Panc1 (cell line): ENCODE measurements at places on chromosomes 12 and 14.

GRCh38 chr14:22699801-22700564 is 55.8 kb upstream of the OR6J1 start:
- DNase-seq, result no peak

DNA sequence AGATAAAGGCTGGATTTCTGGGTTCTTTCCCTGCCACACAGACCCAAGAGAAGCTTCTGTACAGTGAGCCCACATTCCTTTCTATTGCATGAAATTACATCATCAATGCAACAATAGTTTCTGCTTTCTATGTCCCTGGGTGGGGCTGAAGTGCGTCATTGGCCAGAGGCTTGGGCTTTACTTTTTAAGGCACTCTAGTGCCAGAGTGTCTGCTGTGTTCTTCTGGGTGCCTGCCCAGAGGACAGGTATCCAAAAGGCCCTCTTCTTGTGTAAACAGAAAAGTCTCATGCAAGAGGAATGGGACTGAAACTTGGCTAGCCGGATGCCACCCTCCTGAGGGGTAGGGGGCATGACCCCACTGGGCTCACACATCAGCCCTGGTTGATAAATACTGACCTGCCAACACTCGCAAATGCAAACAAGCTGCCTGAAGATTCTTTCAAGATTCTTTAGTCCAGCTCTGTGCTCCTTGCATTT is 5.9 kb downstream of the KRT86 start:
- DNase-seq, result peak; percentile 99

GRCh38 chr12:98532687-98533304 is 17.4 kb downstream of the TMPO start:
- no peak for DNase-seq

DNA sequence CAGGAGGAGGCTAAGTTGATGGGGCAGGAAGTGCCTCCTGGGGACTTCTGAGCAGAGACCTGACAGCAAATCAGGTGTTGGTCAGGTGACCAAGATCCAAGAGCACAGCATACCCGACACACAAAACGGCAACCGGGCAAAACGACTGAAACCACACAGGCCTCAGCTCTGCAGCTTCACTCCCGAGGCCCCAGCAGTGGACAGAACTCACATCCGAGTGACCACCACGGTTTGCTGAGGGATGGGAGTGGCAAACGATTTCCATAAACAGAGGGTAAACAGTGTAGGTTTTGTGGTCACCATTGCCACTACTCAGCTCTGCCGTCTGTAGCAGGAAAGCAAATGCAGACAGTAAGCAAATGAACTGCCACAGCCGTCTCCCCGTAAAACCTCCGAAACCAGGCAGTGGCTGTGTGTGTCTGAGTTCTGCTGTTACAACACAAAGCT is 14.4 kb downstream of the CHFR start:
- no peak for DNase-seq

DNA sequence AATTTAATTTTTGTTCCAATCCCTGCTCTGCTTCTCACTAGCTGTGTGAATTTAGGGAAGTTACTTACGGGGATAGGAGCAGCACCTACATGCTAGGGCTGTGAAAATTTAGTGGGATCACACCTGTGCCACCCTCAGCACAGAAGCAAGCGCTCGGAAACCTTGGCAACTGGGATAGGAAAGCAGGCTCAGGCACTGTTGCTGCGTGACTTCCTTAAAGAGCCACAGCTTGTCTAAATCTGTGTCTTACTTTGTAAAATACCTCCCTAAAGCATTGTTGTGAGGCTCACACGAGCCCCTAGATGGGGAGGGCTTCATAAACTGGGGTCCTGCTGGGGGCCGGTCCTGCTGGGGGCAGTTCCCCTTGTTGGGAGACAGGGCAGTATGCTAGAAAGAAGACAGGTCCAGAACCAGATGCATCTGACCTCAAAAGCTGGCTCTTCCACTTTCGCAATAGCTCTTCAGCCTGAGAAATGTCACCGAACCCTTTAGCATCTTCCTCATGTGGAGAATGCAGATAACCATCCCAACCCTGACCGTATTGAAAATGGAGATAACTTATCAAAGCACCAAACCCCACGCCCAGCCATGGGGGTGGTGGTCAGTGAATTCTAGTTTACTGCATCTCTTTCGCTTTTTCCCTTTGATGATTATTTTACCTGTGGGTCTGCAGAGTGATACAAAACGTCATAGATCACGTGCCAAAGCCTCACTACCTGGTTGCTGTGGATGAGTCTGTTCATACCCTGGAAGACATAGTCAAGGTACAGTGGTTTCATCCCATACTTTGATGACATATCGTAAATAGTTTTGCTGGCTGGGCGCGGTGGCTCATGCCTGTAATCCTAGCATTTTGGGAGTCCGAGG is 54.1 kb downstream of the AK7 start:
- DNase-seq, result no peak

DNA sequence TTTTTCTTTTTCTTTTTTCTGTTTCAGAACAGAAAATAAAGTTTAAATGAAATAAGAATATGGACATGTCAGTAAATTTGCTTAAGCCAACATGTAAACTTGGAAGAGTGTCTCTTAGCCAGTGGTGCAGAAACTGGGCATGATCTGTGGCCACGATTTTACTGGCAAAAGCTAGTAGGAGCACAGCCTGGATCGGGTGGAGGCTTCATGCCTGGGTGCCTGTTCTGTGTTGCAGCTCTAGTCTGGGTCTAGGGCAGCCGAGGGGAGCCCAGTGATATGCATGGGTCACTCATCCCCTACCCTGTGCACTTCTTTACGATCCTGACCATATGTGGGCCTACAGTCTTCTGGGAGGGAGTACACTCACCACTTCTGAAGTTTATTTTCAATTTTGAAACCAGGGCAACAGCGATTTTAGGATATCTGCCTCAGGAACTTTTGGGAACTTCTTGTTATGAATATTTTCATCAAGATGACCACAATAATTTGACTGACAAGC is 45.6 kb upstream of the SMCO2 start:
- DNase-seq, result no peak

DNA sequence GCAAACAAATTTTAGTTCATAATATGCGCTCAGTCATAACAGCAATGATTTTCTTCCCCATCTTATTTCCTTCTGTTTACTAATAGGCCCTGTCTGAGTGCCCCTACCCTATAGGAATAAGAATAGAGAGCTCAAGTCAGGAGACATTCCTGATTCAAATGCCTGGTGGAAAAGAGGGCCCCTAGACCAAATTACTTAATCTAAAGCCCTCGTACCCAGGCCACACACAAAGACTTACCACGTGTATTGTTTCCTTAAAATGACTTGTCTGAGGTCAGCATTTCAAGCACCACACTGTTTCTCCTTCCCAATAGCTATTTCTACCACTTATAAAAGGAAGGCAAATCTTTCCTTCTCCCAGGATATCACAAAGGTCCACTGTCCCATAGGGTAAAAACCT is 314.9 kb upstream of the TMTC1 start:
- no peak for DNase-seq

DNA sequence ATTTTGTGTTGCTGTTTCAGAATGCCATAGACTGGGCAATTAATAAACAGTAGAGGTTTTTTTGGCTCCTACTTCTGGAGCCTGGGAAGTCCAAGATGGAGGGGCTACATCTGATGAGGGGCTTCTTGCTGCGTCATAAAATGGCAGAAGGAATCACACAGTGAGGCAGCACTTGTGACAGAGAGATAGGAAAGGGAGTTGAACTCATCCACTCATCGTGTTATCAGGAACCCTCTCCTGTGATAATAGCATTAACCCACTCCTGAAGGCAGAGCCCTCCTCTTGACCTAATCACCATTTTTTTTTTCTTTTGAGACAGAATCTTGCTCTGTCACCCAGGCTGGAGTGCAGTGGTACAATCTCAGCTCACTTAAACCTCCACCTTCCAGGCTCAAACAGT is 9.7 kb downstream of the TDG start:
- no peak for DNase-seq

DNA sequence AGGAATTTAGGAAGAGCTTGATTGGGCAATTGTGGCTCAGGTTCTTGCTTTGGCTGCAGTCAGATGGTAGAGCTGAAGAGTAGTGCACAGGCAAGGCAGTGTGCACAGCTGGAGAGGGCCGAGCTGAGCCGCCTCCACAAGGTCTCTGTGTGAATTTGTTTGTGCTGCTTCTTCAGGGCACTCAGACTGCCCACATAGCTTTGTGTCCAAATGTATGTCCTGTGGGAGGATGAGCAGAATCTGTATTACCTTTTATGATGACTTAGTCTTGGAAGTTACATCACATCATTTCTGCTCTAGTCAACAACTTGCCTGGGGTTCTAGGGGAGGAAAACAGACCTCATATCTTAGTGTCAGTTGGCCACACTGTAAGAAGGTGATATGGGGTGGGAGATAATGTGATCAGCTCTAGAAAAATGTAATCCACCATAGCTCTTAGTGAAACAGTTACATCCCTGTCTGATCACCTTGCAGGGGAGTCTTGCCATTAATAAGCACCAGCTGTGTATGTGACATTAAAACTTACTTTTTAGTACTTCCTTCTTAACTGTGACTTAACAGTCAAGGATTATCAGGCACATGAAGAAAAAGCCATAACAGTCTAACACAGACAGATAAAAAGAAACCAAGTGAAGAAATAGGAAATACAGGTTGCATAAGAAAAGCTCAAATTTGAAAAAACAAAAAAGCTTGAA is 53.4 kb downstream of the RCOR1 start:
- DNase-seq, result no peak

DNA sequence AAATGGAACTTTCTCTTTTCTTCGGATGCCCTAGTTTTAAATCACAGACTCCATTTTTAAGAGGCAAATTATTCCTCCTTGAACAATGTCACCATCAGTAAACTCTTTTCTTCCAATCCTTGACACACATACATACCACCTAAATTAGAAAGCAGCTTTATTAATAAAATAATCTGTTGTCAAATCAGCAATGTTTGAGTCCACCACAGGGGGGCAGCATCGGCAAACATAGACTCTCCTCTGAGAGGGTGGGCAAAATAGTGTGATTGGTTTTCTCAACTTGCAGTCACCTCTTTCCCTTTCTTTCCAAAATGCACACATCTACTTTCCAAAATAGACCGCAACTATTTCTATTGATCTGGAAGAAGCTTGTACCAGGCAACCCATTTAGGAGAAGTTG is 438.4 kb upstream of the OR4E1 start:
- DNase-seq, result no peak

- no peak for DNase-seq
These were observed 52.0 kb downstream of the ARHGAP5 start for GRCh38 chr14:32129124-32129523.

DNA sequence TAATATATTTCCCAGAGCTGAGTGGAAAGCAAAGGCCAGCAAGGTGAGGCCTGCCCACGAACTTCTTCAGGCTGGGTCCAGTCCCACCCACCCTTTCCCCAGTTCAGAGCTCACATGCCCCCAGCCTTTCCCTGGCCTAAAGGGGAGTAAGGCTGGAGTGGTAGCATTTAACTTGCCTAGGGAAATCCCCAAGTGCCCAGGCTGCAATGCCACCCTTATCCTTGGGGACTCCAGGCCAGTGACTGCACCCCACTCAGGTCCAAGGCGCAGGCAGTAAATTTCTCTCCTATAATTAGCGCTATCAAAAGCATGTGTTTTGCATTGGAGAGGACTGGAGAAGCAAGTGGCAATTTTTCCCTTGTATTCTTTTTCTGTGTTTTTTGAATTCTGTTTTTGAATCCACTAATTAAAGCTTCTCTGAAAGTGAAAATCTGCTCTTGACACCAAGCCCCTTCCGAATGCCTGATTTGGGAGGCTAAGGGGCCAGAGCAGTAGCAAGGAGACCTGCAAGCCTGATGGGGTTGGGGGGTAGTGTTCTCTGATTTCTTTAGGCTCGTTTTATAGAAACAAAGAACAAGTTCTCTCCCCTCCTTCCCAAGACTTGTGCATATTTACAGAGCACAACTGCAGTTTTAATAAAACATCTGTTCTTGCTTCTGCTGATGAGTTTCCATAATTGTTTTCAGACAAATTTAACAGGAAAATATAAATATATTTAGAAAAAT is 3.5 kb upstream of the HOXC6 start:
- DNase-seq, result no peak

- DNase-seq, result no peak
These were observed 238.9 kb downstream of the CHST11 start for GRCh38 chr12:104695453-104696148.

DNA sequence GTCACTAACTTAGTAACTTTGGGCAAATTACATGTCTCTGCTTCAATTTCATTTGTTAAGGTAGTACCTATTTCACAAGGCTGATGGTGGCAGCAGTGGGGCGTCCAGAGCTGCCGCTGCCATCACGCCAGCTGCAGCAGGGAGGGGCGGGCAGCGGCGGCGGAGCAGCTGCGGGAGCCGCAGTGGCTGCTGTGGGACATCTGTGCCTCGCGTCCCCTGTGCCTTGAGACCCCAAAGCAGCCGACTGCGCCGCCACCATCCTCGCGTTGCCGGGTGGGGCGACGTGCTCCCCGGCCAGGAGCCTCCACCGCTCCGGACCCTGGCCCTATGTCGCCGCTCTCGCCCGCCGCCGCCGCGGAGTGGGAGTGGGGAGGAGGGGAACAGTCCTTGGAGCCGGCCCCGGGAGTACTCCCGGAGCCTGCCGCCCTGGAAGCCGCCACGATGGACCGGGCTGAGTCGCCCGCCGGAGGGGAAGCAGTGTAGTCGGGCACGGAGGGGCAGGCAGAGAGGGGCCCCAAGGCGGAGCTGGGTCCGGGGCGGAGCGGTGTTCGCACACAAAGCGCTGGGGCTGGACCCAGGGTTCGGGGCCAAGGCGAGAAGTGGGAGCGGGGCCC is 51.4 kb downstream of the A2M start:
- no peak for DNase-seq

- no peak for DNase-seq
These were observed 86.0 kb upstream of the TBX5 start for GRCh38 chr12:114491916-114492315.
